Stimulated activated CD8-positive, alpha-beta memory T cell treated with anti-CD3 and anti-CD28 coated beads, Interleukin-7, amount 100 ng/mL, for 1 hour (primary cell): ENCODE measurements at places on chromosomes 3 and 15.

GRCh38 chr3:42057561-42058211, 33.5 kb upstream of the TRAK1 start:
- DNase-seq = no peak

GRCh38 chr3:151219056-151219455, 16.0 kb upstream of the GPR171 start:
- DNase-seq = no peak

- DNase-seq = no peak
Measured at GRCh38 chr3:186299327-186299726, 62.7 kb downstream of the DGKG start.

- no peak for DNase-seq
Measured at GRCh38 chr3:171850960-171851659, 8.0 kb downstream of the TMEM212 start.
